ENCODE measurements at places on chromosomes 5 and 9. TPM values are rescaled to one million over a fixed set of nuclear protein-coding genes. Genes with fewer than 3 reads are reported as not detected.

The ACTBL2 gene
- total RNA-seq, result not detected

The GABRA1 gene
- not detected for total RNA-seq

The FBLL1 gene
- 0.29 TPM for total RNA-seq

The PCDHB7 gene
- total RNA-seq, result 1.3 TPM

All from cardiac ventricle fibroblast (primary cell).